ENCODE measurements at places on chromosomes 4 and X.
A peak's percentile ranks its signal among the peaks of the same experiment; 100 is the strongest.

GRCh38 chr4:156971676-156972378 is at the start of gene PDGFC:
Gene PDGFC (minus strand): TSS chr4:156971799. CDS start chr4:156970903, 896 bp downstream.
- peak; percentile 67 for DNase-seq

- DNase-seq = no peak
These were observed 107.3 kb downstream of the EFNB1 start for GRCh38 chrX:68936126-68936525.

GRCh38 chrX:68183612-68184214 is 249.6 kb downstream of the OPHN1 start:
- peak; percentile 19 for DNase-seq

GRCh38 chr4:69977582-69977981 is 12.1 kb upstream of the CSN2 start:
- no peak for DNase-seq

DNA sequence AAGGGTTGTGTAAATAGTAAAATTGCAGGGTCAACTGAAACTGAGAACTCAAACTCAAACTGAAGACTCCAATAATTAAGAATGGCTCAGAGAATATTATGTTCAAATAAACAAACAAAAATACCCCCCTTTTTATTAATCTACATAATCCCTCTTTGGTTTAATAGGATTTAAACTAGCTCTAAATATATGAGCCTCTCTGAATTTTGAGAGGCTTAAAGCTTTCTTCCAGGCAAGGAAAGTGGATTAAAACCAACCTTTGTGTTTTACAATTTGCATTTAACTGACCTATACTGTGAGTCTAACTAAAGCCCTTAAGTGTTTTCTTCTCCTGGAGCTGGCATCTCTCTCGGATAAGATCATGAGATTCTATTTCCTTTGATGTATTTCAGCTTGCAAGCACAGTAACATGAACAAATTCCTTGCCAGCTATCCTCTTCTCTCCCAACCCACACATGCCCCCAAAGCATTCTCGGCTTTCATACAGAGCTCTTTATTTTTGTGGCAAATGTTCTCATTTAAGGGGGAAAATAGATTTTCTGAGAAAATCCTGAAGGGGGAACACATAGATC is 1310.8 kb upstream of the AGA start:
- no peak for DNase-seq
